H1 (cell line): ENCODE measurements at places on chromosomes 5 and 9. TPM values are rescaled to one million over a fixed set of nuclear protein-coding genes. Genes with fewer than 3 reads are reported as not detected.

GRCh38 chr5:179316982-179317381 lies 28.3 kb downstream of the ADAMTS2 start:
- DNase-seq = no peak

- no peak for DNase-seq
These were observed 75.0 kb upstream of the TNC start for GRCh38 chr9:115192835-115193525.

GRCh38 chr5:39342460-39342859 lies 21.8 kb downstream of the C9 start:
- no peak for DNase-seq

DNA sequence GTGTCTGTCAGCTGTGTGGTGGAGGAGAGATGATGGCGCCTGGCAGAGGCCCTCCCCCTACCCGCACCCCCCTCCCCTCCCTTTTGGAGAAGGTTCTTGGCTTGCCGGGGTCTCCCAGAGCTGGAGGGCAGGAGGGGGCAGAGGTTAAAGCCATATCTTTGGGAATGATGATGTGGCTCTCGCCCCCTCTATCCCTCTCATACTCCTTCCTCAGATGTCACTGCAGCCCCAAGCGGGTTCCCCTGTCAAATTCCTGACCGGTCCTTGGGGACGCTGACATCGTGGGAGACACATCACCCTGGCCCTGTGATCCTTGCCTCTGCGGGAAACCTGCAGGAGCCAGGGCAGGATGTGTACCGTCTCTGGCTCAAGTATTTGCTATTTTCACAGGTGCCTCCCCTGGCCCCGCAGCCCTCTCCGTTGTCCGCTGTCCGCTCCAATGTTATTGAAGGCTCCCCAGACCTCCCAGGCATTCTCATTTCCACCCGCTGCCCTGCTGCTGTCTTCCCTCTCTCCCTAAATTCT lies 109.5 kb downstream of the FOXD1 start:
- no peak for DNase-seq

The IRGM gene
- polyA plus RNA-seq = 0.11 TPM in 2 replicates

The PCDHB11 gene
- 0.50 and 0.63 TPM in 2 replicates for polyA plus RNA-seq

The SARDH gene
- 6.4 and 13.1 TPM in 2 replicates for polyA plus RNA-seq
